ENCODE measurements at places on chromosomes 3 and 15.

GRCh38 chr3:120597445-120598049, 1.4 kb downstream of the NDUFB4 start:
- DNase-seq: no peak

DNA sequence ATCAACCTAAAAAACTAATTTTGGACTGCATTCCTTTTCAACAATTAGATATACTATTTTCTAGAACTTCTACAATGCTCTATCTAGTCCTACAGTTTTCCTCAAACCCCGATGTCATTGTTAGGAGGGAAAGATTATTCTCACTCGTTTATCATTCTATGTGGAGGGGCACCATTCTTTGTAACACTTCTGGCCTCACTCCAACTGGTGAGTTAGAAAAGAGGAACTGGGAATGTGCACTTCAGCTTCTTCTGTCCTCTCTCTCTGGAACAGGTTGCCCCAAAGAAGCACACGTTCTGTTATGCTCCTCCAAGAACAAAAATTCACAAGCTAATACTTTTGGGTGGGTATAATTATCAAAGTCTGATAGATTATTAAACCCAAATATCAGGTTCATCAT, 137.9 kb downstream of the UACA start:
- no peak for DNase-seq

- DNase-seq: no peak
Observed at GRCh38 chr3:140006331-140006730, 71.3 kb downstream of the CLSTN2 start.

GRCh38 chr3:134378818-134379217, 4.6 kb upstream of the AMOTL2 start:
- DNase-seq: no peak

GRCh38 chr3:46958467-46959160, 17.9 kb downstream of the CCDC12 start:
- no peak for DNase-seq

GRCh38 chr3:35675206-35675605, 35.9 kb downstream of the ARPP21 start:
- no peak for DNase-seq

DNA sequence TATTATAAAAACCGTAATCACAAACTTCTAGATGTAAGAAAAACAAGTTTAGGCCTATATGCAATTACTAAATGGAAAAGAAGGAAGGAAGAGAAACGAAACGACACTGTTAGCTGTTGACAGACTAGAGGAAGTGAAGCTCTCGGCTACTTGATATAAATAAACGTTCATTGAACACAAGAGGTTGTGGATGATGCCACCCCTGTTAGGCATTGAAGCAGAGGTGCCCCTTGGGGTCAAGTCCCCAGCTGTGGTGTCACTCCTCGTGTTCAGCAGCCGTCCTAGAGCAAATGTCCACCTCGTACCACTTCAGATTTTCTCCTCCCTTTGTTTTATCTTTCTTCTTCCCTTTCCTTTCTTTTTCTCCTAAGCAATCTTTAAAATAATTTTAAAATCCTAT, 146.5 kb upstream of the UBE2E1 start:
- no peak for DNase-seq

DNA sequence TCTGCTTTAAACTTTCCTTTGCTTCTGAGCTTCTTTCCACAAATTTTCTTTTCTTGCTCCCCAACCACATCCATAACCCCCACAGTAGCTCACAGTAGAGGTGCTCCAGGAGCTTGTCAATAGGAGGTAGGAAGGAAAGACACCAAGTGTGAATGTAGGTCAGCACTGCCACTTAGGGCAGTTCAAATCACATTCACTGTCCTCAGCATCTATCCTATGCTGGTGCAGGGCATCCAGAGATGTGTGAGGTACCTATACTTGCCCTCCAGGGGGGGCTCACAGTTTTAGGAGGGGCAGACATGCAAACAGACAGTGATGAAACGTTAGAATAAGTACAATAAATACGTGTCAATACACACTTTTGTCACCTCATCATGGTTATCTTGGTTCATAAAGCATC, 1.5 kb upstream of the SPSB4 start:
- no peak for DNase-seq
